A549 treated with AZD2906 at 1 μM for 4 hours (cell line): ENCODE measurements at places on chromosomes 12 and 14. TPM values are rescaled to one million over a fixed set of nuclear protein-coding genes. Genes with fewer than 3 reads are reported as not detected.

TAS2R42 gene
- total RNA-seq, result not detected in 5 replicates

MAP3K12 gene
- 10.0 to 12.8 TPM (median 12.0 TPM) in 5 replicates for total RNA-seq

SDSL gene
- 24.5 to 31.5 TPM (median 27.4 TPM) in 5 replicates for total RNA-seq

ADAM21 gene
- total RNA-seq, result 0.02 to 0.03 TPM in 2 of 5 replicates, not detected in the others

COX8C gene
- not detected in 5 replicates for total RNA-seq

POTEM gene
- not detected in 5 replicates for total RNA-seq

REP15 gene
- 0.14 to 0.52 TPM (median 0.30 TPM) in 5 replicates for total RNA-seq
